ENCODE measurements at places on chromosomes 12 and 14. TPM values are rescaled to one million over a fixed set of nuclear protein-coding genes. Genes with fewer than 3 reads are reported as not detected.

The BEGAIN gene
- 5.1 TPM for total RNA-seq

DNA sequence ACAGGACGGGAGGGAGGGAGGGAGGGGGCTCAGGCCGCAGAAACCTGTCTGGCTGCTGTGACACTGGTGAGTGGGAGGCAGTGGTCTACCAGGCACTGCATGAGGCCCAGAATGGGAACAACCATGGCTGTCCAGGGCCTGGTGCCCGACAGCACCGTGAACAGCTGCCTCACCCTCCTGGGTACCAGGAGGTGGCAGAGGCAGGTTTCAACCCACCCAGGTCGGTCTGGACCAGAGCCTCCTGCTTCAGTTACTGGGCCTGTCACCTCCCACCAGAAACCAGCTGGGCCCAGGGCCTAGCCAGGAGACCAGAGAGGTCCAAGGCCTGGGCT is 80.2 kb downstream of the ITPK1 start:
- no peak for DNase-seq

DNA sequence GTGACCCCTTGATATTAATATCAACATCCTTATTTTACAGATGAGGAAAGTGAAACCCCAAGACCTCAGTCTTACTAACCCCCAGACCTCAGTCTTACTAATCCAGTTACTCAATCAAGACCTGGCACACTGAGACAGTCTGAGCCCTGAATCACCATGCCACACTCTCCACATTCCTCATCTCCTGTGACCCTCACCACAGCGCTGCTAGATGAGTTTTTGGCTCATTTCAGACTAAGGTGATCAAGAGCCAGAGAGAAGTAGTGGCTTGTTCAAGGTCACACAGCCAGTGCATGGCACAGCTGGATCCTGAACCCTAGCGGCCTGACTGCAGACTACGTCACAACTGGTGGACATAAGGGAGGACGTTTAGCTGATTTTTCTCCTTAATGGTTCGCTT is 579.2 kb downstream of the BCL11B start:
- no peak for DNase-seq

DNA sequence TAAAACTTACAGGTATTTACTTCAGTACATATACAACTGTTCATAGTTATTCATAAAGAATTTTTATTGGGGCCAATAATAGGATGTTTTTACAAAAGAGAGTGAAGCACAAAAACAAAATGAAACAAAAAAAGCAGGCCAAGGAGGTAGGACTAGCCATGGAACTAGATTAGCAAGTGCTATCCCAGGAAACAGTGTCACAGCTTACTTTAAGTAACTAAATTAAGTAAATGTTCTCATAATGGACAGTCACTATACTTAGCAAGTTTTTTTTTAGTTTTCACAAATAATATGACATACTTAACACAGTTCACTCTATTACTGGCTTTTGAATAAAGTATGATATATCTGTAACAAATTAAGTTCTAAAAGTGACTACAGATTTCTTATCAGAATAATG is 124.1 kb downstream of the GARIN6 start:
- DNase-seq = no peak
